ENCODE measurements at places on chromosomes 13 and 19.

DNA sequence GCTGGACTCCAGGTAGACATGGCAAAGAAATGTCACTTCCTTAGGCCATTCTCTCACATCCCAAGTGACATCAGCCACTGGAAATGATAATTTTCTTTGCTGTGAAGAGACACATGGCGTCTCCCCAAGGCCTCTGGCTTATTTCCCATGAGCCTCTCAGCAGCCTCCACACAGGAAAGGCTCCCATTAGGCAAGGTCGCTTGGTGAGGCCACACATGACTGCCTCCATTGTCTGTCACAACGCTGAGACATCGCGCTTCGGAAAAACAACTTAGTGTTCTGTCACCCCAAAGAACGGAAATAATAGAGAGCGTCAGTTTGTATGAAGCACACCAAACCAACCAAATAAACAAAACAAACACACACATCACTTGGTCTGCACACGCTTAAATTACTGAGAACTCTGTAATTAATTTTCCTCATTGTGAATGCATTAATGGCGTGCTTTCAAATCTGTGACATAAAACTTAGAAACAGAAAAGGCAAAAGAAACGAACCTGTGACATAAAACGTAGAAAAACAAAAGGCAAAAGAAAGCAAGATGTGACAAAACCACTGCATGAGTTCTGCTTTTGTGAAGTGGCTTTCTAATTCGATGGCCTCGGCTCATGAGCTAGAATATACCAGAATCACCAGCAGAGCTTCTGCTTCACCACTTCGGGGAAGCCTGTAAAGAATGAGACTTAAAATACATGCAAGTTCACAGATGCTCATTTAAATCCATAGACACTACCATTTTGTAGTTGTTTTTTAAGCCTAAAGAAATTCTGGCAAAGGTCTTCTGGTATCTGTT lies 404.2 kb upstream of the SGCG start:
- DNase-seq, result no peak

DNA sequence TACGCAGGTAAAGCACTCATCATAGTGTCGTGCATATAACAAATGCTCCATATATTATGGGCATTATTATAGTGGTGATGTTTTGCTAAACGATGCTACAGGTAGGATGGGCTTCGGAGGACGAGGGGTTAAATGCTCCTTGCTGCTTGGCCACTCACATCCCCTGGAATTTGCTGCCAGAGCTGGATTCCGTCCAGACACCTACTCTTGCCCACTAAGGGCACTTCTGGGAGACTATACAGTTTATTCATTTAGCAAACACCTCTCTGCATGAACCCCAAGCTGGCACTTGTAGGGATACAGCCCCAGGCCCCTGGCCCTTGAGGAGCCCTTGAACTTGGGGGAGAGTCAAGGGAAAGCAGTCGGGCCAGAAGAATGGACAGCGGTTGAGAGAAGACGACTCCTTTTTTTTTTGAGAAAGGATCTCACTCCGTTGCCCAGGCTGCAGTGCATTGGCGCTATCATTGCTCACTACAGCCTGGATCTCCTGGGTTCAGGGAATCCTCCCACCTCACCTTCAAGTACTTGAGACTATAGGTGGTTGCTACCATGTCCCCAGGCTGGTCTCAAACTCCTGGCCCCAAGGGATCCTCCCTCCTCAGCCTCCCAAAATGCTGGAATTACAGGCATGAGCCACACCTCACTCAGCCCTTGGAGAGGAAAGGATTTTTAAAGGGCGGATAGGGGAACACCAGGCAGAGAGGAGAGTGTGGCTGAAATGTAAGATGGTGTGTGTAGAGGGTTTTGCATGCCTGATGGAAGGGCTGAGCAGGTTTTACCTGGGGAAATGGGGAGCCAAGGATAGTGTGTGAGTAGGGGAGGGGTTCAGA lies 1.1 kb upstream of the MRPL34 start:
- DNase-seq, result no peak

DNA sequence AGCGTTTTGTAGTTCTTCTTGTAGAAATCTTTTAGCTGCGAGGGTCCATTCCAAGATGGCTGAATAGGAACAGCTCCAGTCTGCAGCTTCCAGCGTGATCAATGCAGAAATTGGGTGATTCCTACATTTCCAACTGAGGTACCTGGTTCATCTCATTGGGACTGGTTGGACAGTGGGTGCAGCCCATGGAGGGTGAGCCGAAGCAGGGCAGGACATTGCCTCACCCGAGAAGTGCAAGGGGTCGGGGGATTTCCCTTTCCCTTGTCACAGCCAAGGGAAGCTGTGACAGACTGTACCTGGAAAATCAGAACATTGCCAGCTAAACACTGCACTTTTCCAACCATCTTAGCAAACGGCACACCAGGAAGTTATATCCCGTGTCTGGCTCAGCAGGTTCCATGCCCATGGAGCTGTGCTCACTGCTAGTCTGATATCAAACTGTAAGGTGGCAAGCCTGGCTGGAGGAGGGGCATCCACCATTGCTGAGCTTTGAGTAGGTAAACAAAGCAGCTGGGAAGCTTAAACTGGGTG lies 176.0 kb upstream of the SPRY2 start:
- DNase-seq, result no peak

DNA sequence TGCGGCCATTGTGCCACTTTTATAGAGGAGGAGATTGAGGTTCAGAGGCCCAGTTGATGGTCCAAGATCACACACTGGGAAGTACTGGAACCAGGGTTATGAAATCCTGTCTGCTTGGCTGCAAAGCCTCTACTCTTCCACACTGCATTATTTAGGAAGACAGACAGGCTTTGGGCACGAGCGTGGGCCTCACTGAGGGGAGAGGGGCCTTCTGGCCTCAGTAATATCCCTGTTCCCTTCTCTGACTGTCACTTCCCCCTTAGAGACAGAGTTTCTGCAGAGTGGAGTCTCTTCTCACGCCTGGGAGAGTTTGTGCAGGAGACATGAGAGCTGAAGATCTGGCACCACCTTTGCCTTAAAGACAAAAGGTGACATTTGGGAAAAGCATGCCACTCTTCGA lies 49.0 kb upstream of the PNMA8B start:
- no peak for DNase-seq

DNA sequence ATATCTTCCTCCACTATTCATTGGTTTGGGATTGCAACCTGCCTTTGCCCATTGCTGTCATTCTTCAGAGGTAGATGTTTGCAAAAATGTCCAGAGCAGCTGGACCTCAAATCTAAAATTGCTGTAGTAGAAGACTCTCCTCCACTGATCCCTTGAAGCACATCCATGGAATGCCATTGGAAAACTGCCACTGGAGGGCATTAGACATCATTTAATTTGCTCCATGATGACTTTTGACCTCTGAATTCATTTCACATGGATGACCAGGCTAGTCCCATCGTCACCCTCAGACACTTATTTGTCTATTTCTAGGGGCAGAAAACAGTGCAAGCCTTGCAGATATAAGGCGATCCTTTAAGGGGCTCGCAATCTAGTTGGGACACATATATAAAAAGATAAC lies 33.9 kb upstream of the FLT1 start:
- no peak for DNase-seq

DNA sequence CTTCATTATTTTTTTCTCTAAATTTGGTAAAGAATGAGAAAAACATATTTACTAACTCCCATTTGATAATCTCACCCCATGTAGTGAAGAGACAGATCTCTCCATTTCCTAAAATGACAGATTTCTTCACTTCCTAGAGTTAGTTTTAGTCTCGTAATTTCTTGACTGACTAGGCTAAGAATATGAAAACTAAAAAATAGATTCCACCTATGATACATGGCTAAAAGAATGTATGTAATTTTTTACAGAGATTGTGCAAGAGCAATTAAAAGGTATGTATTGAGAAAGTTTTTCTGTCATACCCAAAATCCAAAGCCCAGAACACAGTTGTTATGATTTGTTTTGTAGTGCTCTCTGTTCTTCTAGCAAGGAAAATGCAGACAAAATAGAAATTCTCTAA lies 9.5 kb downstream of the NALCN start:
- no peak for DNase-seq

- no peak for DNase-seq
Observed at GRCh38 chr13:25167382-25168174, 4.5 kb downstream of the AMER2 start.

DNA sequence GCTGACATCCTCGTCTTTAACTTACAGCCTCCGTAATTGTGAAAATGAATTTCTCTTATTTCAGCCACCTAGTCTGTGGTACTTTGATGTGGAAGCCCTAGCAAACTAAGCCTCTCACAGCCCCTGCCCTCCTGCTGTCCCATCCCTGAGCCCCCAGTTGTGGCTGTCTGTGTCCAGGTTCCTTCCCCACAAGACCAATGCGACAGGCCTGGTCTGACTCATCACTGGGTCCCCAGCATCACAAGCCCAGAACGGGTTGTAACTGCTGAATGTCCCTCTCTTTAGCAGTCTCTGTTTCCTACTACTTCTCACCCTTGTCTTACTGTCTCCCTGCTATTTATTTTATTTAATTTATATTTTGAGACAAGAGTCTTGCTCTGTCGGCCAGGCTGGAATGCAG lies 5.7 kb downstream of the POU2F2 start:
- DNase-seq, result no peak

DNA sequence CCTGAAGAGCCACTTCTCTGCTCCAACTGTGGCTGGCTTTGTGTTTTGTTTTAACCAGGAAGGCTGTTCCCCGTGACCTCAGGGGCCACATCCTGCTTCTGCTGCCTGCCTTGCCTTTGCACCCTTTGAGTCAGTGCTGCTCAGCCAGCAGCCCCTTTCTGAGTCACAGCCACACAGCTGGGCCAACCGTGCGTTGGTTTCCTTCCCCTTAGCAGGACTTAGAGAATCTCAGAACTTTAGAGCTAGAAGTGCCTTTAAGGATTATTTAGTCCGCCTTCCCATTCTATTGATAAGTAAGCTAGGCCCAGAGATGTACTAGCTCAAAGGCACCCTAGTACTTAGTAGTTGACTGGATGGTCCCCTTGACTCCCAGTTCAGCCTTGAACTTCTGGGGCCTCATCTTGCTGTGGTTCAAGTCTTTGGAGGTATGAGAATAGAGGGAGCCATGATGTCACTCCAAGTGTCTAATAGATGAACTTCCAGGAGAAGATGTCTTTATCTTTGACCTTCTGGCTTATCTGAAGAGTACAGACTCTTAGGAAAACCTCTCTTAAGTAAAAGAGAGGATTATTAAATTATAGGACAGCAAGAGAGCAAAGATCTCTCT lies 8.0 kb downstream of the RGCC start:
- peak; percentile 32 for DNase-seq

GRCh38 chr13:26888632-26889031 lies 128.0 kb upstream of the GPR12 start:
- DNase-seq, result no peak

GRCh38 chr19:38370299-38370698 lies 4.1 kb upstream of the PSMD8 start:
- DNase-seq, result no peak

DNA sequence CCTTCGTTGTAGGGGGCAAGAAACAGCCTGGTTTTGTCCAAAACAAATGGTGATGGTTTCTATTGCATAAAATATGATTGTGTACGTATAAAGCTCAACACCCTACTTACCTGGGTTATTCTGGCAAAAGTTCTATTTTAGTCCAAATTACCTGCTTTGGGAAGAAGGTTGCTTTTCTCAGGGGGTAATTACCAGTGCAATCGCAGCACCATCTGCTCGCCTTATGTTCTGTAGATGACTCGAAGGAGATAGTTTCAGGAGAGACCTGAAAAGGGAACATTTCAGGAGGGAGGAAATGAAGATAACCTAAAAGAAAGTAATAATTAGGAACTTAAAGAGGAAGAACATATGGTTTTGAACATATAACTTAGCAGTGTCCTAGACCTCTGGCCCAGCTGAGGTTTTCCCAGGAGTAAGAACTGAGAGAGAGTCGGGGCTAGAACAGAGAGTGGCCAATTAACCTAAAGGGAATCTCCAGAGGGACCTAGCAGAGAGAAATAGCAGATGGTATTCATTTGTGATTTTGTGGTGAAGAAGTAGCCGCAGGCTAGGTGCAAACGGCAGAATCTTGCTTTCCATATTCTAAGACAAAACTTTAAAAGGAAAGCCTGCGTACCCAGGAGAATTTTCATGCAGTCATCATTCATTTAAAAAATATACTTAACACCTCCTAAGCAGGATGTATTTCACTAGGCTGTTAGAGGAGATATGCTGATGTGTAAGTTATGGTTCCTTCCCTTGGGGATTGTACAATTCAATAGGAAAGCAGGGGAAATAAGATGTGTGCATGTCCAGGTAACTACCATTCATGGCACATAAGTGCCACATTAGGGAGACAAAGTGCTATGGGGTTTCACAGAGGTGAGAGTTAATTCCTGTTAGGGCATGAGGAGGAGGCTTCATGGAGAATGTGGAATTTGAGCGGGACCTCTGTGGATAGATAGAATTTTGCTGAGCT lies 113.0 kb upstream of the SLC10A2 start:
- no peak for DNase-seq

- DNase-seq, result no peak
Observed at GRCh38 chr13:82036602-82037001, 1695.7 kb upstream of the SPRY2 start.

DNA sequence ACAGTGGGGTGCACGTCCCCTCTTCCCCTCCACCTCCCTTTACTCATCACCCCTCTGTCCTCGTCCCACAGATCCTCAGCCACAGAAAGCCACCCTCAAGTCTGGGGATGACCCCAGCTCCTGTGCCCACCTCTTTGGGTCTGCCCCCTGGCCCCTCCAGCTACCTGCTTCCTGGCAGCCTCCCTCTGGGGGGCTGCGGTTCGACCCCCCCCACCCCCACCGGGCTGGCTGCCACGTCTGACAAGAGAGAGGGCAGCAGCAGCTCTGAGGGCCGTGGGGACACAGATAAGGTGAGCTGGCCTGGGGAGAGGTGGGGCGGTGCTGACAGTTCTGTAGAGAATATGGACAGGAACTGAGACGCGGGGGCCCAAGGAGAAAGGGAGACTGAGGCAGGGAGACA lies 11.1 kb downstream of the IRF3 start:
- no peak for DNase-seq

DNA sequence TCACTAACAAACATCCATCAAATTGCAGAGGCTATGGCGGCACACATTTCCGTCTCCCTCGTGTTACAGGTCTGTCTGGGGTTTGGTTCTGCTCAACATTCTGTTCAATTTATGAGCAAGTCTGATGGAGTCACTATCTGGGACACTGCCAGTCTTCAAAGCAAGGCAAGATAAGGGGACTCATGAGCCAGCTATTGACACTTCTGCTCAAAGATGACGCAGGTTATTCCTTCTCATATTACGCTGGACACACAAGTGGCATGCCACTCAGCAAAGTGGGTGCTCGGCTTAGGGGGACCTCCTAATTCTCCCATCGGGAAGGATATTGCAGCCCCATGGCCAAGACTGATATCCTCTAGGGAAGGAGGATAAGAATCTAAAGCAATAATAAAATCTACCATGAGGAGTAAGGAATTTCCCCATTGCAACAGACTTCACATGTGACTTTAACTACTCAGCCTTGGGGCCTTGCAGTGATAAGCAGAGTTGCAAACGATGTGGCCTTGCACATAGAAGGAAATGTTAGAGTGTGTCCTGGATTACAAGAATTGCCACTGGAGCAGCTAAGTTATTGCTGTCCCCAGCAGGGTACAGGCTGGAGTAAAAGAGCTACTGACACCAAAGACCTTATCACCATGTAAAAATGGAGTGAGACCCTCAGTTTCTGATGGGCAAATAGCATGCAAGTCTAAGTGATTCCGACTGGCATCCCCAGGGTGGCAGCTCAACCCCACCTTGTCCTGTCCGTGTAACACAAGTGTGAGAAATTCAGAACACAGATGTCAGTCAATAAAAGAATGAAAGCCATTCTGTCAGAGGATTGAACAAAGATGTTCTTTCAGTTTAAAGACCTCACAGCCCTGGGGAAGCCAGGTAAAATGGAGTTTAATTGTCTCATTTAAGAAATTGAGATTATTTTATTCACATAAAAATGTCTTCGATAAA lies 306.1 kb downstream of the IRS2 start:
- DNase-seq, result no peak
